ENCODE measurements at places on chromosomes 6 and 20.

DNA sequence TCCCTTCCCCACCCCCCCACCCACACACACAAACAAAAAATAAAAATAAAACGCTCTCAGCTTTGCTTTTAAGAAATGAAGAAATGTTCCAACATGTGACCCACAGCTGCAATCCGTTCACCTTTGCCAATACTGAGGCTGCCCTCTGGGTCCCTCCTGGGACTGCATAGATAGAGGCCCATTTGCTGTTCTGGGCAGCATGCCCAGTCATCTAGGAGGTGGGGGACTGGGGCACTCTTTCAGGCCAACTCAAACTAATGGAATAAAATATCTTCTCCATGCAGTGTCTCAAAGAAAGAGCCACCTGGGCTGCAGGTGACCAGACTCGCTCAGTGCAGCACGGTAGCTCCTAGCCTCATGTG, 79.9 kb downstream of the SLC22A3 start:
- DNase-seq: no peak

- DNase-seq: no peak
These were observed 99.1 kb downstream of the ADGB start for GRCh38 chr6:146697921-146698320.

- DNase-seq: no peak
These were observed 14.5 kb upstream of the CSNK2A1 start for GRCh38 chr20:558117-558516.

DNA sequence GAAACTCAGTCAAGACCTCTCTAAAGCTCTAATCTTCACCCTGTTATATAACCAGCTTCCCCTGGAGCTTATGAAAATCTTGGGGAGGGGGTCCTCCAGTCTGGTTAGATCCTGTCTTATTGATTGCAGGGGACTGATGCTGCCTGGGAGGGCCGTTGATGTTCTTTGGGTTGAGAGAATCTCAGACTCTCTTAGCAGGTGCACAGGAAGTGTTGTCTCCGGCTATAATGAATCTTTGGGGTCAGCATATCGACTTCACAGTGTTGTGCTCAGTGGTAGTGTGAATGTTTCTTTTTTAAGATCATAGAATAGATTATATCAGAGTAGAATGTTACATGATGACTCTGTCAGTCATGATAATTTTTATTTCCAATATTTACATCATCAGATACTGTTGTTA, 2.8 kb upstream of the ECI2 start:
- DNase-seq: no peak
